NCI-H774 (cell line): ENCODE measurements at places on chromosomes 1 and 21.
A peak's percentile ranks its signal among the peaks of the same experiment; 100 is the strongest.

- DNase-seq: no peak
Measured at GRCh38 chr1:228747301-228747935, 12.1 kb downstream of the RHOU start.

- no peak for DNase-seq
Measured at GRCh38 chr21:36964398-36964797, 2.1 kb downstream of the HLCS start.

- DNase-seq: no peak
Measured at GRCh38 chr1:29238620-29239002, 2.3 kb downstream of the PTPRU start.

DNA sequence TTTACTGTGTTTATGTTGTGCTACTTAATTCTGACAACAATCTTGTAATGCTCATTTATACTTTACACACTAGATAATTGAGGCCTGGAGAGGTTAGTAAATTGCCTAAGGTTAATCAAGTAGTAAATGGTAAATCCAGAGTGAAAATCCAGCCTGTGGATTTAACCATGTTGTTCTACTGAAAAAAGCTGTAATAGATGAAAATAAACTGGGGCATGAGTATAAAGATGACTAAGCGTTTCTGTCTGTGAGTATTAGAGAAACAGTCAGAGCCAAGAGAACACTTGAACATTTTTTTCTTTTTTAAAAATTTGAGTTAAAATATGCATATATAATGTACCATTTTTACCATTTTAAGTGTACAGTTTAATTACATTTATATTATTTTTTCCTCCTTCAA, 47.9 kb upstream of the LEPR start:
- DNase-seq: no peak

DNA sequence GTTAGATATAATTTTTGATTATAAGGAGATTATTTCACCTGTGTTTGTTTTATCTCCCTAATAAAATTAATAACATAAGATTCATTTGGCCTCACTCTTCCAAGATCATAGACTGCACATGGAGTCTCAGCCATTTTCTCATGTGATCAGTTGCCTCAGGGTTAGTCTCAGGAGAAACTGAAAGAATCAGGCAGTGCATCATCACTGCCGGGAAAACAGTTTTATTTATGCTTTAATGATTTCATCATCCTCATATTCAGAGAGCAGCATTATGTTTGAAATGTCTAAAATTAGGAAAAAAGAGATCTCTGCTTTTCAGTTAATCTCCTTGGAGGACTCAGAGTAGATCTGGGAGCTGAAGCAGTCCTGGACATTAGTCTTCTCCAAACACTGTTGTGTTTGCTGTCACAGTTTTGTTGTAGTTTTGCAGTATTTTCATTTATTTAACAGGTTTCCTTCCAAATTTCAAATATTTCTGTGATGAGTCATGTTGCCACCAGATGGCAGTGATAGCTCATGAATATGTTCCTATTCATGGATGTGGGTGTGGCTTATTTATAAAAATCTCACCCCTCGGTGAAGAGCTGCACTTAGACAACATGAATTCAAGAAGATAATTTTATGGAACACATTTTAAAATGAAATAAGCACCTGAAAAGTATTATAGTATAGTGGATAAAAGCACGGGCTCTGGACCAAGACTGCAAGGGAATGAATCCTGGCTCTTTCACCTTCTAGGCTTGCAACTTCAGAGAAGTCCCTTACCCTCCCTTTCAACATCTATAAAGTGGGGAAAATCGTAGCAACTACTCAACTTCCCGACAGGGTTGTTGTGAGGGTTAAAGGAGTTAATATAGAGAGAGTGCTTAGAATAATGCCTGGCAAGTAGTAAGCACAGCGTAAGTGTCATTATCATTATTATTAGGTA, 31.2 kb downstream of the CHD1L start:
- peak; percentile 38 for DNase-seq

GRCh38 chr1:69738458-69739250, 170.9 kb downstream of the LRRC7 start:
- no peak for DNase-seq

DNA sequence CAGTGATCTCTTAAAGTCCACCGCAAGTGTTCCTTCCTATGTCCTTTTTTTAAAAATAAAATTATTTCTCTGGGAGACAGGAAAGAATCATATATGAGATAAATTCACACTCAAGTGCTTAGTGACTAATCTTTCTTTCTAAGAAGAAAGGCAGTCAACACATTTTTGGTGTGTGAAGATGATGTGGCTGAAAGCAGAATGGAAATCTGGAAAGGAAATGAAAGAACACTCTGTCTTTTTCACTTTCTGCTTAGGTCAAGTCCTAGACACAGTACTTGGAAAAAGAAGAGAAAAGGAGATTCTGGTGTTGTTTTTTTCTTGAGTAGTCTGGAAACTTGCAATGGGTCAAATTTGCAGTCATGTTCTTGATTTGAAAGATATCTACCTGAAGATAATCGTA, 45.5 kb upstream of the PRRX1 start:
- DNase-seq: no peak

GRCh38 chr1:4305526-4306301, 348.7 kb upstream of the AJAP1 start:
- DNase-seq: no peak

DNA sequence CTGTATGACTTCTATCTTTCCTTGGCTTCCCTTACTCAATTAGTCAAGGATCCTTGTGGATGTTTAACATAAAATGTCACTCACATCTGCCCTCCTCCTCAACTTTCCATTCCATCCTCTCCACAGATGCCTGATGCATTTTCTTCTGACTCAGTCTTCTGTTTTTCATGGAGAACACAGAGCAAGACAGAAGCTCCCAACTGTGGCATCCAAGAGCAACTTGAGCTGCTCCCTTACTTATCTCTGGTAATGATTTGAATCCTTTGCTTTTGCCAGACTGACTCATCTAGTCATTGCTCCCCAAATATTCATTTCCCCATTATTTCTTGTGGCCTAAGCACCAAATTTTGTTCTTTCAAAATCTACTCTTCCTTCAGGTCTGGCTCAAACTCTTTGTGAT, 120.6 kb downstream of the LYPLAL1 start:
- no peak for DNase-seq

- DNase-seq: no peak
Measured at GRCh38 chr1:182600745-182601415, 3.3 kb downstream of the RGS16 start.

DNA sequence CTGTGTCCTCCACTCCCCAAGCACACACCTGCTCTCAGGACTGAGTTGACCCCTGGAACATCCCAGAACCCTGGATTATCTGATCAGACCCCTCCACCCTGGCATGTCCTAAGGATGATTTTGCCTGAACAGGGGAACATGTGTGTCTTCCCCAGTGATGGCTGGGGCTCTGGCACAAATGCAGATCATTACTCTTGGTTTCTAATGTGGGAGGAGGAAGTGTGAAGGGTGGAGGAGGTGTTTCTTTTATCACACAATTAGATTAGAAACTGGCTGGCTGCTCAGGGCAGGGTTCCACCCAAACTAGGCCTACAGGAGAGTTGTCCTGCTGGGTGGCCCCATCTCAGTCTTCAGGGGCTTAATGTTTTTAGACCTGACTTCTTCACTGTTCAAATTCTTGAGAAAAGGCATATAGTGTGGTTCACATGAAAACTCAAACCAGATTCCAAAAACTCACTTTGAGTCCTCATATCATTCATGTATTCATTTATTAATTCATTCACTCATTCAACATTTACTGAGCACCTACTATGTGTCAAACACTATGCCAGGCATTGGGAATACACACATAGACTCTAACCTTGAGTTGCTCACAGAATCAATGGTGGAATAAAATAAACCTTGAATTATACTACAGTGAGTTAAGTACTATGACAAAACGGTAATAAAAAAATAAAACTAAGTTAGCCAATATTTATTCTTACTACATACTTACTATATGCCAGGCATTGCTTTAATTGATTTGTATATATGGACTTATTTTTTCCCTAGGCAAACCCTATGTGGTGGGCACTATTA, 221.8 kb upstream of the JUN start:
- no peak for DNase-seq

- no peak for DNase-seq
Measured at GRCh38 chr1:157442065-157442464, 110.2 kb downstream of the FCRL5 start.

- DNase-seq: no peak
Measured at GRCh38 chr21:17900990-17901385, 81.8 kb upstream of the C21orf91 start.

DNA sequence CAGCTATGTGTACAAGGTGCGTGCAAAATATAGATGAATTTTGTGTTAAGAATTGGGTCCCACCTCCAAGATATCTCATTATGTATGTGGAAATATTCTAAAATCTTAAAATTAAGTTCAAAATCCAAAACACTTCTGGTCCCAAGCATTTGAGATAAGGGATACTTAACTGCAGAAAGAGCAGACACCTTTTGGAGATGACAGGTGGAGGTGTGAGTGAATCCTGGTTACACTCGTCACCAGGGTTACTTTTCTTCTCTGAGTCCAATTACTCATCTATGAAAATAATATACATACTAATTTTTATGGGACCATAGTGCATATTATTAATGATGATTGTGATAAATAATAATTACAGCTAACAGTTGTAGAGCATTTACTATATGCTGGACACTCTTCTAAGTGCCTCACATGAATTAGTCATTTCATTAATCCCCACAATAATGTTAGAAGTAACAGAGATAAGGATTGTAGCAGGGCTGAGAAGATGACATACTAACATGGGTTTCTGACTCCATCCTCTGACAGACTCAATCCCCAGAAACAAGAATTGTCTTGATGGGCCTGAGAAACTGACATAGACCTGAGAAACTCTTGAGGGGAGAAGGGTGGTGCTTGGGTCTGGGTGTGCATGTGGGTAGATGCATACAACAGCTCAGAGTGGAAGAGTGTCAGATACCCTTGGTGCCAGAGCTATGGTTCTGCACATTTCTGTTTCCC, 8.3 kb upstream of the FASLG start:
- DNase-seq: no peak

DNA sequence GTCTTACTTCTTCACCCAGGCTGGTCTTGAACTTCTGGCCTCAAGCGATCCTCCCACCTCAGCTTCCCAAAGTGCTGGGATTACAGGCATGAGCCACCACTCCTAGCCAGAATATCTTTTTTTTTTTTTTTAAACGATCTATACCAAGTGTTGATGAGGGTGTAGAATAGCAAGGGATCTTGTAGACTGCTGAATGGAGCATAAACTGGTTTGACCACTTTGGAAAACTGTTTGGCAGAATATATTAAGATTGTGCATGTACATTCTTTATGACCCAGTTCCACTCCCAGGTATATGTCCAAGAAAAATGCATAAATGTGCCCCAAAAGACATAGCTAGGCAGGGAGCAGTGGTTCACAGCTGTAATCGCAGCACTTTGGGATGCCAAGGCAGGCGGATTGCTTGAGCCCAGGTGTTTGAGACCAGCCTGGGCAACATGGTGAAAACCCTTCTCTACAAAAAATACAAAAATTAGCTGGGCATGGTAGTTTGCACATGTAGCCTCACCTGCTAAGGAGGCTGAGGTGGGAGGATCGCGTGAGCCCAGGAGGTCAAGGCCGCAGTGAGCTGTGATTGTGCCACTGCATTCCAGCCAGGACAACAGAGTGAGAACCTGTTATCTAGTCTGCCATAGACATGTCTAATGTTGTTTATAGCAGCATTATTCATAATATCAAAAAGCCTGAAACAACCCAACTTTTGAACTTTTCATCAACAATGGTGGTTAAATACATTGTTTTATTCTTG, 184.0 kb downstream of the VPS13D start:
- no peak for DNase-seq

- no peak for DNase-seq
Measured at GRCh38 chr21:43951911-43952703, 60.0 kb upstream of the TRAPPC10 start.

DNA sequence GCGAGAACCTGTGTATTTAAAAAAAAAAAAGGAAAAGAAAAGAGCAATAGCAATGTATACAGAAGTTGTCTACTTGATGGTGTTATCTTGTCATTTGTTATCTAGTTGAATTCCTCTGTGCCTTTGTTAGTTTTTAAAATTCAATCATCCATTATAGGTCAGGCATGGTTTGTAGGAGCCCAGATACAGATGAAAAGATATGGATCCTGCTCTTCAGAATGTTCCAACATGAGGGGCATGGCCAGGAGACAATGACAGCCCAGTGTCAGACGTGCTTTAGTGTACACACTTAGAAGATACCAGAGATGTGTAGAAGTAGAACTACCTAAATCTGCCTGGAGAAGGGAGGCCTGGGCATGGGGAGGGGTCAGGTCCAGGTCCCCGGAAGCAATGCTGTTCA, 16.6 kb downstream of the MTARC2 start:
- DNase-seq: no peak

GRCh38 chr1:8205771-8206170, 112.1 kb upstream of the SLC45A1 start:
- no peak for DNase-seq

- DNase-seq: no peak
Measured at GRCh38 chr1:155514582-155515187, 47.9 kb downstream of the ASH1L start.

DNA sequence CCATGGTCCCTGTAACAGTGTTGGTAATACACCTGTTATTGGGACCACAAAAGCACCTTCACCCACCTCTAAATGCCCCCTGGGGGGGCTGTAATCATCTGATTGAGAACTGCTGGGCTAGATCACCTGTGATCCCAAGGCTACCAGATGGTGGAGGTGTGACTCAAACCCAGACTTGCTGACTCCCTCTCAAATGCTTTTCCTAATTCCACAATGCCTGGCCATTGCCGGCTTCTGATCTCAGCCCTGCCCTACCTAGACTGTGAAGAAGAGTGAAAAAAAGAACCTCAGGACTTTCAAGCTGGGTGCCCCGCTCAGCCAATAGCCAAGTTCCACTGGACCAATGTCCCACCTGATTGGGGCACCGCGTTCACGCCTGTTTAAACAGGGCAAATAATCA, 9.6 kb downstream of the TMEM9 start:
- DNase-seq: no peak

GRCh38 chr1:205939690-205940330, 3.4 kb downstream of the SLC26A9 start:
- DNase-seq: peak; percentile 71

DNA sequence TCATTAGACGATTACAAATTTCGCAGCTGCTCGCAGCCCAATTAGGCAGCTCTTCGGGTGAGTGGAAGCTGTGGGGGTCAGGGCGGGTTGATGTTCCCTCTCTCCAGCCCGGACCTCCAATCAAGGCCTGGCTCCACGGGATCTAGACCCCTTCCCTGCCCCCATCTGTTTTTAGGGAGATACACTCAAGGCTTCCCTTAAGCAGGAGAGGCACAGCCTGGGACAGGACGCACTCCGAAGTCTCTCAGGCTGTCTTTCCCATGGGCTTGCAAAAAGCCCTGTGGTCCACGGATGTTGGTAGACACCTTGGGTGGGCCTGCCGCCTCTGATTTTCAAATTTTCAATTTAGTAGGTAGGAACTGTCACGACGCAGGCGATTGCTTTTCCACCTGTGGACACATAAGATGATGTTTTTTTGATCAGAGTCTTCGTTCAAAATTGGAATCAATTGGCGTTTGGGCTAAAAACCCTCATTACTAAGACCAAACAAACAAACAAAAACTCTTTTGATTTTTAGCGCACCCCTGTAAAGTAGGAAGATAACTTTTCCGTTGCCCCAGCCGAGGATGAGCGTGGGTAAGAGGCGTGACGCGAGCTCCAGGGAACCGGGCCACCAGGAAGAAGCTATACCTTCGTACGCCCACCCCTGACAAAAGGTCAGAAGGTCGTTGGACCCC, 2.5 kb upstream of the LHX8 start:
- DNase-seq: no peak

GRCh38 chr1:115251856-115252255, 86.2 kb downstream of the NGF start:
- DNase-seq: no peak

- no peak for DNase-seq
Measured at GRCh38 chr1:111221633-111222291, 5.8 kb upstream of the CHI3L2 start.
